AG09319 (cell line): ENCODE measurements at places on chromosomes 1 and 21.

DNA sequence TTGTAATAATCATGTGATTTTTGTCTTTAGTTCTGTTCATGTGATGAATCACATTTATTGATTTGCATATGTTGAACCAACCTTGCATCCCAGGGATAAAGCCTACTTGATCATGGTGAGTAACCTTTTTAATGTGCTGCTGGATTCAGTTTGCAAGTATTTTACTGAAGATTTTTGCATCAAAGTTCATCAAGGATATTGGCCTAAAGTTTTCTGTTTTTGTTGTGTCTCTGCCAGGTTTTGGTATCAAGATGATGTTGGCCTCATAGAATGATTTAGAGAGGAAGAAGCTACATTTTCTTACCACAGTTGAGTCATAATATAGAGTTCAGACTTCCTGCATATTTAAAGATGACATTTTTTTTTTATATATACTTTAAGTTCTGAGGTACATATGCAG lies 455.9 kb downstream of the PLPP3 start:
- DNase-seq: no peak

GRCh38 chr1:99557546-99558202 lies 88.2 kb upstream of the PALMD start:
- DNase-seq: no peak

DNA sequence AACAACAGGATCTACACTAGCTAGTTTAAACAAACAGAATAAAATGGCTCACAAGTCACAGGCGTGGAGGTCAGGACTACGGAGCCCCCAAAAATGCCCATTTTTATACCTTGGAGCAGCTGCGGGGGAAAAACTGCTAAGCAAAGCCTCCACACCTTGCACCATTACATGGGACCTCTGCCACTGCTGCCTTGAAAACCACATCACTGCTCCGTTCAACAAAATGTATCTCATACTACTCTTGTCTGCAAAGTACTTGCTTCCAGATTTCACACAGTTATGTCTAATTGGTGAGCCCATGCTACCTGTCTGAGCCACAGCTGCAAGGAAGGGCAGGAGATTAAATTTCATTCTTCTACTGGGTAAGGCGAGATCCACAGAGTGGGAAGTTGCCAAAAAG lies 24.4 kb downstream of the MRPL39 start:
- DNase-seq: no peak

GRCh38 chr1:25735956-25736529 lies 64.0 kb upstream of the SELENON start:
- no peak for DNase-seq
